ENCODE measurements at places on chromosomes 4 and X. TPM values are rescaled to one million over a fixed set of nuclear protein-coding genes. Genes with fewer than 3 reads are reported as not detected.

TSPYL2 gene
- 103 TPM for total RNA-seq

FOXP3 gene
- total RNA-seq, result 0.20 TPM

TLR1 gene
- 51.5 TPM for total RNA-seq

GRCh38 chr4:178556796-178557195 lies 1114.6 kb upstream of the AGA start:
- H3K27me3 ChIP-seq, result no peaks in the 10 kb centered on the region
- H3K4me3 ChIP-seq, result no peak overlapping the region
- DNase-seq, result no peak

- H3K27me3 ChIP-seq, result no peaks in the 10 kb centered on the region
- no peak overlapping the region for H3K4me3 ChIP-seq
- peaks cover 38% of the 10 kb centered on the region for H3K36me3 ChIP-seq
- no peak overlapping the region for H3K27ac ChIP-seq
- peaks cover 13% of the 10 kb centered on the region for H3K4me1 ChIP-seq
These were observed 14.5 kb downstream of the TNIP2 start for GRCh38 chr4:2741626-2742025.

DNA sequence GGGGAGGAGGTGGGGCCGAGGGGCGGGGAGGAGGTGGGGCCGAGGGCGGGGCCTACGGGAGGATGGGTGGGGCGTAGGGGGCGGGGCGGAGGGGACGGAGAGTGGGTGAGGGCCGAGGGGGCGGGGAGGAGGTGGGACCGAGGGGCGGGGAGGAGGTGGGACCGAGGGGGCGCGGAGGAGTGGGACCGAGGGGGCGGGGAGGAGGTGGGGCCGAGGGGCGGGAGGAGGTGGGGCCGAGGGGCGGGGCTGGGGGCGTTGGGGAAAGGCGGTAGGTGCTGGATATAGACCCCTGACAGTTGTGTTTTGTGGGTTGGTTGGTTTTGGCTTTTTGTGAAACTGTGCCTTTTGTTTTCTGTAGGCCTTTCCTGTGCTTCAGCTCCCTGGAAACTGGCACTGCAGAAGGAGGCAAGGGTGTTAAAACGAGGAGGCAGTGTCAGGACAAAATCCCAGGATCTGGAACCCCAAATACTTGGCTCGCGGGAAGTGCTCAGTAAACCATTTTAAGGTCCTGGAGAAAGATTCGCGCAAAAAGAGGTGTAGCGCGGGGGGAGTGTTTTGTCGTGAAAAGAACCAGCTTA lies 580 bp upstream of the MMGT1 start:
- H3K4me1 ChIP-seq, result peaks cover 12% of the 10 kb centered on the region
- H3K36me3 ChIP-seq, result no peaks in the 10 kb centered on the region
- H3K27ac ChIP-seq, result peak overlapping the region; percentile 45

GRCh38 chr4:113476800-113477199 lies 284.7 kb downstream of the CAMK2D start:
- no peak overlapping the region for H3K4me3 ChIP-seq
- no peak overlapping the region for H3K27ac ChIP-seq
- no peaks in the 10 kb centered on the region for H3K4me1 ChIP-seq
- no peak for DNase-seq

Data from natural killer cell (primary cell).